ENCODE measurements at places on chromosomes 16 and 17. TPM values are rescaled to one million over a fixed set of nuclear protein-coding genes. Genes with fewer than 3 reads are reported as not detected.

The SRL gene
- total RNA-seq, result under 0.01 TPM

- no peak for DNase-seq
Observed at GRCh38 chr17:81542431-81543338, 9.5 kb downstream of the FAAP100 start.

GRCh38 chr16:912322-912683 lies 58.5 kb downstream of the LMF1 start:
- no peak for DNase-seq

GRCh38 chr16:86824751-86825296 lies 246.5 kb downstream of the FOXL1 start:
- no peak for DNase-seq

The SOCS7 gene
- 16.4 TPM for total RNA-seq

The CDIPT gene
- total RNA-seq, result 106 TPM

All from hematopoietic multipotent progenitor cell (in vitro differentiated cells).